ENCODE measurements at places on chromosomes 6 and 20.

GRCh38 chr6:47917202-47917601, 135.4 kb downstream of the OPN5 start:
- no peak for DNase-seq

GRCh38 chr6:710601-711571, 17.9 kb upstream of the EXOC2 start:
- peak; percentile 32 for DNase-seq

GRCh38 chr20:8912731-8913130, 156.2 kb upstream of the PLCB4 start:
- DNase-seq = no peak

GRCh38 chr6:79818471-79818870, 128.9 kb downstream of the ELOVL4 start:
- DNase-seq = no peak

DNA sequence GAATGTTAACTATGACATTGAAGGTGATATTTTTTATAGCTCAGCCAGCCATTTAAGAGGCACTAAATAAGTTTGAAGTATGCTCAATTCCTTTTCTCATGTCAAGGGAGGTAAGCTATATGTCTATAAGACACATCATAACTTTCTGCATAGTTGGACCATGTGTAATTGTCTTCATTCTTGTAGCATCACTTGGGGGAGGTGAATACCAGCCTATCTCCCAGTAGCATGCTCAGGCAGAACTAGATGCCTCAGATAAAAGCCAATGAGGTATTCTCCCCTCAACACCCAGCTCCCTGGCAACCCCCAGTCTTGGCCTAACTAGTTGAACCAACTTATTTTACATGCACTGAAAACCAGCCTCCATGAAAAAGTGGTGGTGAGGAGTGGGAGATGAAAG, 158.3 kb upstream of the JAG1 start:
- DNase-seq = no peak

DNA sequence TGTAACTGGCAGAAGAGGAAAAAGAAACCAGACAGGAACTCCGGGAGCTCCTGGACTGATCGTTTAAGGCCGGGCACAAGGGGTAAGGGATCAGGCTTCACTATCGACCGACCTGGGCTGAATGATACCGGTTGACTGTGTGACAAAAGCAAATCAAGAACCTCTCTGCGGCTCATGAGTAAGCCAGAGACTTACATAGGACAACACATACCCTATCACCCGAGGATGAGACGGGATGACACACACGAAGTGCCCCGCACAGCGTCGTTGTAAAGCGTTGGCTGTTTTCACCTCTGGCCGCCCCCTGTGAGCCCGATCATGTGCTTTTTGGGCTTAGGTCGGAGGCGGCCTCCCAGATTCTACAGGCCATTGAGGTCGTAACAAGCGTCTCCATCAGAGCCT, 695 bp upstream of the TGIF2 start:
- DNase-seq = peak; percentile 49

- DNase-seq = no peak
Observed at GRCh38 chr6:159677506-159678165, 15.4 kb downstream of the SOD2 start.

GRCh38 chr20:18578581-18578980, 9.3 kb upstream of the DTD1 start:
- DNase-seq = no peak

DNA sequence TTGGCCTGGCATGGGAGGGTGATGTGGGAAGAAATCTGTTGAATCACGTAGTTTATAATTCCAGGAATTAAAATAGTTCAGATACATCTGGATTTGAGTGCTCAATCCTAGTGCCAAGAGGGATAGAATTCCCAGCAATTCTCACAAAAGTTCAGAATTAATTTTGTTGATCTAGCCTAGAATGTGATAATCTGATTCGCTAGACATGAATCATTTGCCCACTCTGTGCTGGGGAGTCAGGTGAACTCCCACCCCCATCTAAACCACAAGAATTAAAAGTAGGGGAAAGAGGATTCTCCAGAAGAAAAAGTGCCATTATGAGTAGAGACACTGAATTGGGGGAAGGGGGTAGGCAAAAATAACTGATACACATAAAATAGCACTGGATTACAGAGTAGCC, 85.0 kb downstream of the LIN28B start:
- no peak for DNase-seq

All from CD4-positive, alpha-beta T cell (primary cell).